Psoas muscle (tissue), 8 donors: ENCODE measurements at places on chromosomes 6 and 20. TPM values are rescaled to one million over a fixed set of nuclear protein-coding genes. Genes with fewer than 3 reads are reported as not detected.

Gene ME1
- 37.0 TPM for total RNA-seq

Gene KCNK15
- 0.19 TPM for total RNA-seq

Gene EPPIN
- total RNA-seq = not detected

Gene SPTLC3
- 1.2 TPM for total RNA-seq

Gene KIF25
- not detected for total RNA-seq

Gene PRICKLE4
- not detected for total RNA-seq

Gene TPMT
- total RNA-seq = 9.3 TPM

Gene TSPYL4
- total RNA-seq = 6.5 TPM

Gene DDX43
- total RNA-seq = 0.11 TPM
